ENCODE measurements at places on chromosomes 7 and 10.

- H3K27ac ChIP-seq: no peak overlapping the region
- no peak overlapping the region for H3K4me3 ChIP-seq
- no peaks in the 10 kb centered on the region for H3K27me3 ChIP-seq
- peaks cover 36% of the 10 kb centered on the region for H3K36me3 ChIP-seq
These were observed 41.8 kb upstream of the CC2D2B start for GRCh38 chr10:95865814-95866466.

DNA sequence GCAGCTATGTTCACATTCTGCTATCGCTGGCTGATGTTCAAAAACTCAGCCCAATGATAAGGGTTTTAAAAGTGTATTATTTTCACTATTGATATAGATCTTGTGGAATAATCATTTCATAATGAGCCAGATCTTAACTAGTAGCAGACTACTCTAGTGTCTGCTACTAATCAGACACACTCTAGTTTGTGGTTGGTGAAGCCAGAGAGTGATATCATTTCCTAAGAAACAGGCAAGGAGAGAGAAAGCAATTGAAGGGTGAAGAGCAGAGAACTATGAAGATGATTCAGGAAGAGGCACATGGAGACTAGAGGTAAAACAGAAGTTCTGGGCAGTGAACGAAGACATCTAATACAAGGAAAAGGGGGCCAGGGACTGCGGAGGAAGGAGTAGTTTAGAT is 58.2 kb upstream of the BET1 start:
- no peak for DNase-seq
- H3K4me1 ChIP-seq: no peaks in the 10 kb centered on the region
- no peaks in the 10 kb centered on the region for H3K27me3 ChIP-seq
- no peak overlapping the region for H3K27ac ChIP-seq

DNA sequence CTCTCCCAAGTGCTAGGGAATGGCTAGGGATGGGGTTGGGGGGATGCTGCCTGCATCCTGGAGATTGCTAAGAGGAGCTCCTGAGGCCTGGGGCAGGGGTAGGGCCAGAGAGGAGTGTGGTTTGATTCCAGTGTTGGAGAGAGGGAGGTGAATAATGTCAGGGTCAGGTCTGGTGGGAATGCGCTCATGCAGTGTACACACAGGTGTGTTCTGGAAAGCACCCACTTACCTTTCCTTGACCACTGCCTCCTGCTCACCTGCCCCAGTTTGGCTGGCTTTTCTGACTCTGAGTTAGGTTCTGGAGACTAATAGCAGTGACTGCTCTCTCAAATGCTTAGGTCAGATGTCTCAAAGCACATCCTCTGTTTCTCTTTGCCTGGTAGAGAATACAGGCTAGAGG is 135.4 kb upstream of the BMPER start:
- no peaks in the 10 kb centered on the region for H3K36me3 ChIP-seq
- H3K4me1 ChIP-seq: peaks cover 16% of the 10 kb centered on the region
- H3K4me3 ChIP-seq: no peak overlapping the region
- no peak for DNase-seq
- H3K27me3 ChIP-seq: no peaks in the 10 kb centered on the region

DNA sequence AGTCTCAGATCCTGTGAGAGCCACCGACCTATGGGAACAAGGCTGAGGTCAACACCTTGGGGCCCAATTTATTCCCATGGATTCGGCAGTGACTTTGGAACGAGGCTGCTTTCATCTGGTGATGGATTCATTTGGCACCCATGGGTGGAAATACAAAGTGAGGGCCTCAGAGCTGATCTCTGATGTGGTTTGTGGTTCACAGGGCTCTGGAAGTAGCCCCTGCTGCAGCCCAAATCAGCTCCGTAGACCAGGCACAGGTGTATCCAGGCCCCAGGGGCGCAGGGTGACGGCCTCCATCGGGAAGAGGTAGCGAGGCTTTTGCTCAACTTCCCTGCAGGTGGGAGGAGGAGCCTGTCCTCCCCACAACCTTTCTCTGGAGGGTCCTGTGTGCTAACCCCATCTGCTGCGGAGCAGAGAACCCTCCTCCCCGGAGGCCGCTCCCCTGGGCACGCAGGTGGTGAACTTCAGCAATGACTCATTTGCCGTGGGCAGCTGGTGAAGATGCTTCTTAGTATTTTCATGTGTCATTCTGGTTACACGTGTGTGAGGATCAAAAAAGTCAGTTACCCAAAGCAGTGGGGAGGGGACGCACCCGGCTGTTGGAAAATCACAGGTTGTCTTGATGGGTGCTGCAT is 7.5 kb upstream of the JAKMIP3 start:
- no peaks in the 10 kb centered on the region for H3K4me1 ChIP-seq
- DNase-seq: no peak
- H3K4me3 ChIP-seq: no peak overlapping the region
- no peak overlapping the region for H3K27ac ChIP-seq

DNA sequence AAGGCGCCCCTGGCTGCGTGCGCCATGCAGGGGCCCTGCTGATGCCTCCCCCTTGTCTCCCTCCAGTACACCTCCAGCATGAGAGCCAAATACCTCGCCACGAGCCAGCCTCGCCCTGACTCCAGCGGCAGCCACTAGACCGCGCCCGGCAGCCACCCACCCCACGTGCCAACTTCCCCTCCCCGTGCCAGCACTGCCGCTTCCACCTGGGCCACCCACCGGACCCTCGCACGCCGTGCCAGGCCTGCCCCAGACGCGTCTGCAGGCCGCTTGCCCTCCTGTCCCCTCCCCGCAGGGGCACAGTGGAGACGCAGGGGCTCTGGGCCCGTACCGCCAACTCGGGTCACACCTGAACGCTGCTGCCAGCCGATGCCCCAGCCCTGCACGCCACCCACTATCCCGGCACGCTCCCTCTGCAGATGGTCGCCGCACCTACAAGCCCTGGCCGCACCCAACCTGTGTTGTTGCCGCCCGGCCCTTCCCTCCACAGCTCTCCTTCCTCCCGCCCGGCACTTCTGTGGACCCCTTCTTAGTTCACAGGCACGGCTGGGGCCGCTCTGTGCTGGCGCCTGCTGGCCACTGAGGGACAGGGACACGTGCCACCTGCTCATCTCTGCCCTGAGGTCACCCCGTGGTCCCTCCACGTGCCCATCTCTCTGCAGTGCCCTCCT is 26.3 kb upstream of the AMZ1 start:
- peaks cover 12% of the 10 kb centered on the region for H3K4me1 ChIP-seq
- peaks cover 8% of the 10 kb centered on the region for H3K27me3 ChIP-seq
- no peak overlapping the region for H3K27ac ChIP-seq

DNA sequence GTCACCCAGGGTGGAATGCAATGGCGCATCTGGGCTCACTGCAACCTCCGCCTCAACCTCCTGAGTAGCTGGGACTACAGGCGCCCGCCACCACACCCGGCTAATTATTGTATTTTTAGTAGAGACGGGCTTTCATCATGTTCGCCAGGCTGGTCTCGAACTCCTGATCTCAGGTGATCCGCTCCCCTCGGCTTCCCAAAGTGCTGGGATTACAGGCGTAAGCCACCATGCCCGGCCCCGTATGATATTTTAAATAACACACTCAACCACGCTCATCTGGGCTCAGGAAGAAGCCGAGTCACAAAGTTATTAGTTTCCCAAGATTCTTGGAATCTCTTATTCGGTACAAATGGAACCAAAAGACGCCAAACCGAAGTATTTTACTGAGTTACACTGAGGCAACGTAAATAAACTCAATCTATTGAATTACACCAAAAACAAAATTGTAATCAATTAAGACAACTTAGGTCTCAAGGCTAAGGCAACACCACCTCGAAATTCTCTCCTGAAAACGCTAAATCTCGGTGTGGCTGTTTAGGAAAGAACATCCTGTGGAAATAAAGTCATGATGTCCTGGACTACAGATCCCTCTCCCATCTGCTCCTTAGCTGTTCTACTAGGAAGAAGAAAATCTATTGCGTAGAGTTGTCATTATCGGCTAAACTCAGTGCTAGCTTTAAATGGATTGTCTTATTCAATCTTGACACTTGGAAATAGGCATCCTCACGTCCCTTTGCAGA is 910 bp downstream of the ARHGAP19 start:
- peak overlapping the region; percentile 90 for H3K4me3 ChIP-seq
- no peaks in the 10 kb centered on the region for H3K27me3 ChIP-seq
- H3K27ac ChIP-seq: peak overlapping the region; percentile 94
- H3K36me3 ChIP-seq: peaks cover 11% of the 10 kb centered on the region
- peaks cover 10% of the 10 kb centered on the region for H3K4me1 ChIP-seq
- no peak for DNase-seq

GRCh38 chr10:58280477-58280876 is 11.5 kb downstream of the CISD1 start:
- H3K27ac ChIP-seq: no peak overlapping the region
- no peak overlapping the region for H3K4me3 ChIP-seq
- H3K4me1 ChIP-seq: peaks cover 14% of the 10 kb centered on the region
- H3K27me3 ChIP-seq: no peaks in the 10 kb centered on the region
- peaks cover 7% of the 10 kb centered on the region for H3K36me3 ChIP-seq

DNA sequence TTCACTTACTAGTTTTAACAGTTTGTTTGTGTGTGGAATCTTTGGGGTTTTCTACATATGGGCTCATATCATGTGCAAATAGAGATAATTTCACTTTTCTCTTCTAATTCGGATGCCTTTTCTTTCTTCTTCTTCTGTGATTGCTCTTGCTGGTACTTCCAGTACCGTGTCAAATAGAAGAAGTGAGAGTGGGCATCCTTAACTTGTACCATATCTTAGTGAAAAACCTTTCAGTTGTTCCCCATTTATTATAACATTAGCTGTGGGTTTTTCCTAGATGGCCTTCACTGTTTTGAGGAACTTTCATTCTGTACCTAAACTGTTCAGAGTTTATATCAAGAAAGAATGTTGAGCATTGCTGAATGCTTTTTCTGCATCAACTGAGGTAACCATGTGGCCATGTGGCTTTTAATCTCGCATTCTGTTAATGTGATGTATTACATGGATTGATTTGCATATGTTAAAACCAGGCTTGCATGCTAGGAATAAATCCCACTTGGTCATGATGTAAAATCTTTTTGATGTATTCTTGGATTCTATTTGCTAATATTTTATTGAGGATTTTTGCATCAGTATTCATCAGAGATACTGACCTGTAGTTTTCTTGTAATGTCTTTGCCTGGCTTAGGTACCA is 78.7 kb downstream of the FAM107B start:
- no peak for DNase-seq
- H3K27me3 ChIP-seq: no peaks in the 10 kb centered on the region
- no peaks in the 10 kb centered on the region for H3K4me1 ChIP-seq
- H3K4me3 ChIP-seq: no peak overlapping the region

DNA sequence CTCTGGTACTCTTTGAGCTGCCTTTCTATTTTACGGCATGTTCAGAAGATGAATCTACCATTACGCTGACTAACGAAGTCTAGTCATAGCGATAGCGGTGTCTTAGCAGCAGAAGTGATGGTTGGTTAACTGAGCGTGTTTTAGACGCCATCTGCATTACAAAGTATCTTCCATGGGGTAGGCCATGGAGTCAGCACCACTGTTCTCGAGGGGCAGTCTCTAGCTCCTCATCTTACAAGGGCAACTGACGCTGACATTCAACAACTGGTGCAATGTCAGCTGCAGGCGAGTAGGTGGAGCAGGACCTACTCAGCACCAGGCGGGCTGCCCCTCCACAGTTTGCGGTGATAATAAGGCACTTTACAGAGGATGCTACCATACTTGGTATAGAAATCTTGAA is 88.7 kb downstream of the ADARB2 start:
- H3K27ac ChIP-seq: no peak overlapping the region
- peaks cover 12% of the 10 kb centered on the region for H3K27me3 ChIP-seq
- DNase-seq: no peak
- H3K36me3 ChIP-seq: no peaks in the 10 kb centered on the region
- H3K4me3 ChIP-seq: no peak overlapping the region

DNA sequence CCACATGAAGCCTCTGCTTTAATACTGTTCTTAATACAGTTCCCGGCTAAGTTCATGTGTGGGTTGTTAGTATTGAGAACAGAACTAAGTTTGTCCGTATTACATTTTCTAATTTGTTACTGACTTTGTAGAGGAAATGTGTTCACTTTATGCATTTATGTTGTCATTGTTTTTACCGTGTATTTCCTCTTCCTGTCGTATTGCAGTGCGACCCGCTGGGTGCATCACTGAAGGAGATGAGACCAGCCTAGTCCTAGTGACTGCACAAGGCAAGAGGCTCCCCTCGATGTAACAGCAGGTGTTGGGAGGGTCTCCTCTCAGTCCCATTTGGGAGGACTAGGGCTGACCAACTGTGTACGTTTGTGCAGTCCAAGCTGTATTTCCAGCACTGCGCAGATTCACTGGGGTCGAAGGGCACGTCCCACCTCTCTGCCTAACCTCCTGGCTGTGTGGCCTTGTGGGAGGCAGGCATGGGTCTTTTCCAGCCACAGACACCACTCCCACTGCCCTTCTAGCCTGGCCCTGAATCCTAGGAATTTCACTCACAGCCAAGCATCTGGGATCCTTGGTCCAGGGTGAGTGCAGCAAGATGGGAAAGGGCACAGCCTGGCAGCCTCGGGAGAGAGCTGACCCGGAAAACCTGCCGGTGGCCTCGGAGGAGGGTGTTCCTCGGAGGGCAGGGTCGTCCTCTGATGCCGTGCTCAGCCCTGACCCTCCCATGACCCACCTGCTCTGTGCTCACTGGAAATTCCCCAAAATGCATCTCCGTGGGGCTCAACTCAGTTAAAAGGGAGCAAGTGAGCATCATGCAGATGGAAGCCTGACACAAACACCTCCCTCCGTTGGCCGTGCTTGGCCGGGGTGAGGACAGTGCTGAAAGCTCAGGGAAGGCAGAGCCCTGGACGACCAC is 63.9 kb upstream of the FAM20C start:
- H3K27ac ChIP-seq: no peak overlapping the region
- no peak overlapping the region for H3K4me3 ChIP-seq
- no peaks in the 10 kb centered on the region for H3K36me3 ChIP-seq
- H3K27me3 ChIP-seq: no peaks in the 10 kb centered on the region
- peaks cover 21% of the 10 kb centered on the region for H3K4me1 ChIP-seq

- no peaks in the 10 kb centered on the region for H3K4me1 ChIP-seq
- no peak overlapping the region for H3K27ac ChIP-seq
- H3K36me3 ChIP-seq: no peaks in the 10 kb centered on the region
- no peaks in the 10 kb centered on the region for H3K27me3 ChIP-seq
These were observed 98.9 kb upstream of the SDK1 start for GRCh38 chr7:3201937-3202710.

- H3K4me3 ChIP-seq: no peak overlapping the region
- H3K27me3 ChIP-seq: no peaks in the 10 kb centered on the region
- peaks cover 10% of the 10 kb centered on the region for H3K4me1 ChIP-seq
These were observed 3.7 kb upstream of the MCU start for GRCh38 chr10:72688208-72688651.

DNA sequence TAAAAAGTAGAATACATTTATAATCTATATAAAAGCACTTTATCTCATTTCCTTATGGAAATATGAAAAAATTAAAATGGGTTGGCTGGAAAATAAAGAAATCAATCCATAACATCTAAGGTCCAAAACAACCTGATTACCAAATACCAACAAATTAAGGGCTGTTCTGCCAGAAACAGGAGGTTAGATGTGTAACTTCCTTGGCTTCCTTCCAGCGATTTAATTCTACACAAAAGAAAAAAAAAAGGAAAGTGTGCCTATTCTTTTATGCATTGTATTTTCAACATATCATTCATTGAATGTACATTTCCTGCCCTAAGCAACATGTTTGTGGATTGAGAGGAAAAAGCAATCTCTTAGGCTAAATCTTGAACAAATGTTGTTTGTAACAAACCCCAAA is 36.2 kb upstream of the USP6NL start:
- no peak overlapping the region for H3K4me3 ChIP-seq
- H3K36me3 ChIP-seq: no peaks in the 10 kb centered on the region
- no peak overlapping the region for H3K27ac ChIP-seq
- DNase-seq: no peak

GRCh38 chr10:13719425-13719824 is 132.7 kb downstream of the PRPF18 start:
- no peaks in the 10 kb centered on the region for H3K27me3 ChIP-seq
- H3K36me3 ChIP-seq: no peaks in the 10 kb centered on the region
- H3K4me3 ChIP-seq: no peak overlapping the region
- H3K27ac ChIP-seq: no peak overlapping the region

GRCh38 chr10:118952493-118953295 is 76.8 kb upstream of the NANOS1 start:
- no peaks in the 10 kb centered on the region for H3K4me1 ChIP-seq
- no peak overlapping the region for H3K27ac ChIP-seq
- no peak overlapping the region for H3K4me3 ChIP-seq
- H3K36me3 ChIP-seq: no peaks in the 10 kb centered on the region
- no peaks in the 10 kb centered on the region for H3K27me3 ChIP-seq

Measured in lower lobe of right lung (tissue), 2 donors.